Hematopoietic multipotent progenitor cell (in vitro differentiated cells): ENCODE measurements at places on chromosomes 2 and 18.

DNA sequence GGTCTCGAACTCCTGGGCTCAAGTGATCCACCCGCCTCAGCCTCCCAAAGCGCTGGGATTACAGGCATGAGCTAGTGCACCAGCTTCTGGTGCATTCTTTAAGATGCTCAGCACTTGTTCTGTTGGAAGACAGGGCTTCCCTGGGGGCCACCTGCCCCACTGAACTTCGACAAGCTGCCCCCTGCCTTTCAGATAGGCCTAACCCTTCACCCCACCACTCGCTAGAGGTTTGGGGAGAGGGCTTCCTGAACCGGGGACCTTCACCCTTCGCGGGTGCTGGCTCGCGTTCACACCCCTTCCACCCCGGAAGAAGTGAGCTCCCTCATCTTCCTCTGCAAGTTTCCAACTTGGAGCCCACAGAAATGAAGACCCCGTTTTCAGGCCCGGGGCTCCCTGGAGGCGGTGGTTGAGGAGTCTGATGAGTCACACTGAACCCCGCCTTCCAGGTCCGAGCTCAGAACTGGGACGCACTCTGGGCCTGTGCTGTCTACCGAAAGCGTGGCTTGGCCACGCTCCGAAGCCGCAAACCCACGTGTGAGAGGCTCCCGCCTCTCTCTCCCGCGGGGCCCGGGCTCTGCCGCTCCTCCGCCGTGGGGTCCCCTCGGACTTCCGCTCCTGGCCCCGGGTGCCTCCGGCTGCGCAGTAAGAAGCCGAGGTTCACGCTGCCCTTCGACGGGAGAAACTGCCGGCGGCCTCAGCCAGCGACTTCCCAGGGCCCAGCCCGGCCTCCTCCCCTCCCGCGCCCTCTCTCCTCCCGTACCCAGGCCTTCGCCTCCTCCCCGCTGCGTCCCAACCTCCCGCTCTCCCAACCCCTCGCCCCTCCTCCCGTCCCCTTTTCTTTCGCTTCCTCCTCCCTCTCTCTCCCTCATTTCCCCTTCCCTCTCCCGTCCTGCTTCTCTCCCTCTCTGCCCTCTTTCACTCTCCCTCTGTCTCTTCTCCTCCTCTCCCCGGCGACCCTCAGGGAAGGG lies 47.5 kb upstream of the SP3 start:
- DNase-seq = peak; percentile 52

DNA sequence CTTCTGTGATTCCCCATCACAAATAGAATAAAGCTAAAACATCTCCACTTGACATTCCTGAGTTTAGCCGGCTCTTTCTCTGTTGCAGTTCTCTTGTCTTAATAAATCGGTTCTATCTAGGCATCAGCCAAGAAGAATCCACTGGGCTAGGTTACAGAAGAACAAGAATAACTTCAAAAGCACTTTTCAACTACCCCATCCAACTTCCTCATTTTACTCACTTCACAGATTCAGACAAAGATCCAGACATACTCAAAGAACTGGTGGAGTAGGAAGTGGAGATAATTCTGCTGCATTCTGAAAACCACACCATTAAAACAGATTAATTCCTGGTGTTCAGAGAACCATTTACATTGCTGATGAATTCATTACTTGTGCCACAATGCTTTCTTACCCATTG lies 9.6 kb upstream of the ALPK2 start:
- DNase-seq = peak; percentile 39

- DNase-seq = no peak
Measured at GRCh38 chr2:74103763-74104162, 43.9 kb downstream of the BOLA3 start.

- DNase-seq = no peak
Measured at GRCh38 chr2:177474998-177475397, 82.4 kb downstream of the AGPS start.

DNA sequence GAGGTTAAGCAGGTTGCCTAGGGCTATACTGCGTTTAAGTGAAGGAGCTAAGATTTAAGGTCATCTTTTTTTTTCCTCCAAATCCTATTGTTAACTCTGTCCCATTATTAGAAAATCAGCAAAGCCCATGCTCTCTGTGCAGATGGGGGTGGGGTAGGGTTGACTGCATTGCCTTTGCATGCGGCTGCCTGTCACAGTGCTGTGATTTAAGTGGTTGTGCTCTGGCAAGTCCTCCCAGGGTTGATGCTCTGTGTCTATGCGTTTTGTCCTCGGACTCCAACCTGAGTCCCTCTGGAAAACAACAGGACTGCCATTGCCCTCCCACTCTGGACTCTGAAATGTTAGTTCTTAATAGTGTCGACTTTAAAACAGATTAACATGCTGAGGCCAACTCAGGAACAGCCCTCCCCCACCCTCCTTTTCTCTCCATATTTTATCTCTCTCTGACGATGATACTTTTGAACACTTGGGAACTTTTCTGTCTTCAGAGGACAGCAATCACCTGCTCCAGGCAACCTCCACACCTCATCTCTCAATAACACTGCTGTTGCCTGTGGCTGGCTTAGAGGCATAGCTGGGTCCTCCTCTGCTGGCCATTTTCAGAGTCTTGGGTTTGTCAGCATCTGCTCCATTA lies 5.8 kb downstream of the FHOD3 start:
- no peak for DNase-seq

DNA sequence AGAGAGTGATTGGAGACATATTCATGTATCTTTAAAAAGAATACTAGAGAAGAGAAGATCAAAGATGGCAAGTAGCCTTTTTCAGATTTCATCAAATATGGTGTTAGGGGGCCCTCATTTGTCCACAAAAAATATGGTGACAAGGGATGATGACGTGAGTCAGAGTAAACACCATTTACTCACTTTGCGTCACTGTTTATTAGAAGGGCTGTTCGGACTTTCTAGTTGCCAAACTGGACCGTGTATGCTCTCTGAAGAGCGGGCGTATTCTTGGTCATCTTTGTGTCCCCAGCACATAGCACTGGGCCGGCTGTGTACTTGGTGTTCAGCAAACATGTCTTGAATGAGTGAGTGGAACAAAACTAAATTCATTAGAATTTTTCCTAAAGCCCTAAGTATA lies 37.5 kb downstream of the TTC39C start:
- no peak for DNase-seq

DNA sequence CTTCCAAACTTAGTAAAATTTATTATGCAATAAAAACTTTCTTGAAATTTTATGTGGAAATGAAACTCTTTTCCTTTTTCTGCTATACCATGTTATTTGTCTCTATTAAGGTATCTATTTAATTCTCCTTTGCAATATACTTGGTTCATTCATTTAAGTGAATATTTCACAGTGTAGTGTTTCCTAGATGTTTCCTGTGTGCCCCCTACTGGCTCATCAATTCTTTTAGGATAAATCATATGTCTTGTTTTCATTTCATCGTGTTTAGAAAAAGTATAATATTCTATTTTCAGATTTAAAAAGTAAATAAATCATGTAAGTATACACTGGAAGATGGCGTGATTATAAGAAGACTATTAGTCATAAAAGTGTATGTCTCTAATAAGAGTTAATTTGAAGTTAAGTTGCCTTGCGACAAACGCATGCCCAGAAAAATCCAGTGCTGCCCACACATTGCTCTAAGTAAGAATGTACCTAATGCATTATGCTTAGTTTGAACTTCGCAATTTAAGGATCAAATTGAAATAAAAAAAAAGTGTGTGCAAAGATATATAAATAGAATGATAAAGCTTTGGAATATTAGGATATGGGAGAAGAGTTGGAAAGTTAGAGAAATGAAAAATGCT lies 525.4 kb downstream of the KCNJ3 start:
- DNase-seq = peak; percentile 6

DNA sequence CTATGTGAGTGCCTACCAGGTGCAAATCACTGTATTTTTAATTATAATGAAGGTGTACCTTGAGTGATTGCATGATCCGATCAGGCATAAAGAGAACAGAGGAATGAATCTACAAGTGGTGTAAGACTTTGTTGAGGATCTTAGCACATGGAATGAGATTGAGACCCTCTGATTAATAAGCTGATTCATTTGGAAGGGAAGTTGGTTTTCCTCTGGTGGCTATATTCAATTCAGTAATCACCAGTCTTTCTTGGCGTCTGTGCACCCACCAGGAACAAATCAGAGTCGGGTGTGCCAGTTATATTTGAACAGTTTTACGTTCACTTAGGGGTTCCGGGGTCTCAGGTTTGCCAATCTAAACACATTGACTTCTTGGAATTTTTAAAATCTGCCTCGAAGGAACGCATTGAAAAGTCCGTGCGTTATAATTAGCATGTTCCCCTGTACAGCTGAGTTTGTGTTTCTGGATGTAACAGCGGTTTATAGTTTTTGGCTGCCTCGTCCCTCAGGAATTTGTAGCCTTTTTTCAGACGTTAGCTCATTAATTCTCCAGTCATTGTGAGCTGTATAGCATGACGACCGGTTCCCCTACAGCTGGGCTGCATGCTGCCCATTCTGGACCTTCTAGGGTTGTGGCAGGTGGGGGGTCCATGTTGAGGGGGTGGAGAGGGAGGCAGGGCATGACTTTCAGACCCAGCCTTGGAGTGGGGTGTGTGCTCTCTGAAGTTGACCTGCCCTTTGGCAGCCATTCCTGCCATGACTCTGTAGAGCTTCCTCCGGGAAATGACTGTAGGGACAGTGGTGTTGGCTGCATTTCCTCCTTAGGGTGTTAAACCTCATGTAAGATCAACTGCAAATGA lies 20.3 kb downstream of the MYO1B start:
- no peak for DNase-seq

DNA sequence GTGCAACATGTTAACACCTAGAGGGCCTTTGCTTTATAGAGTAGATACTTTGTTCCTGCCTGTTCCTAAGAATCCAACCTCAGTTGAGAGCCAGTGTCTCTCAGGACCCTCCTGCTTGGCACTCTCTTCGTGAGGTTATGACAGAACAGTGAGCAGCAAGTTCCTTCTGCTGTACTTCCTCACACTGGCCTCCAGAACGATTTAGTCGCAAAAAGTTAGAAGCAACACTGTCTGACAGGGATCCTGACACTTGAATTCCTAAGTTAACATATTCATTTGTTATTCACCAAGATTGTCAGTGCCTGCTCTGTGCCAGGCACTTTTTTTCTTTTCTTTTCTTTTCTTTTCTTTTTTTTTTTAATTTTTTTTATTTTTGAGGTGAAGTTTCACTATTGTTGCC lies 57.0 kb upstream of the ITM2C start:
- no peak for DNase-seq

GRCh38 chr2:47050762-47051161 lies 104.3 kb downstream of the STPG4 start:
- no peak for DNase-seq

GRCh38 chr2:233247744-233248143 lies 3.7 kb upstream of the ATG16L1 start:
- no peak for DNase-seq

DNA sequence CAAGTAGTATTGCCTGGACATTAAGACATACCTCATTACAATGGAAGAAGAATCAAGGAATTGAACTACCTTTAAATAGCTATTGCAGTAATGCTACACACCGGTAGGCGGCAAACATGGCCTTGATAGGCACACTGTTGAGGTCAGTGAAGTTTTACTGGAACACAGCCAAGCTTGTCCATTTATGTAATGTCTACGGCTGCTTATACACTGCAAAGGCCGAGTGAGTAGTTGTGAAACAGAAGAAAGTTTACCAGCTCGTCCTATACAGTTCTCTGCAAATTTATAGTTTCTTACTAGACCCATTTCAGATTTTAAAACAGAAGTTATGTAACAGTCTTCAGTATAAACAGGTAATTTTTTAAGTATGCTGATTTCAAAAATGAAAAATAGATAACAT lies 38.8 kb downstream of the PPP4R1 start:
- peak; percentile 72 for DNase-seq

DNA sequence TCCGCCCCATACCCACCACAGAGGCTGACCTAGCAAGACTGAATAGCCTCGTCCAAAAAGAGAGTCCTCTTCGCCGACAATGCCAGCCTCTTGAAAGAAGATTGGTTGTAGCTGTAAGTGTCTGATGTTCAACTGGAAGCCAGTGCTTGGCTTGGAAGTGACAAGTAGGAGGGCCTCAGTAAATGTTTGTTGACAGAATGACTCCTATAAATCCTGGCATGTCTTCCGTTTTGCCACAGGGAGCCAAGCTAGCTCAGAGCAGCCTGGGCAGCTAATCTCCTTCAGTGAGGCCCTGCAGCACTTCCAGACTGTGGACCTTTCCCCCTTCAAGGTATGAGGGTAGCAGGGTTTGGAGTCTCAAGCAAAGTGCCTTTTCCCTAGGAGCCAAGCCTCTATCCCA lies 14.9 kb downstream of the ELMOD3 start:
- no peak for DNase-seq

DNA sequence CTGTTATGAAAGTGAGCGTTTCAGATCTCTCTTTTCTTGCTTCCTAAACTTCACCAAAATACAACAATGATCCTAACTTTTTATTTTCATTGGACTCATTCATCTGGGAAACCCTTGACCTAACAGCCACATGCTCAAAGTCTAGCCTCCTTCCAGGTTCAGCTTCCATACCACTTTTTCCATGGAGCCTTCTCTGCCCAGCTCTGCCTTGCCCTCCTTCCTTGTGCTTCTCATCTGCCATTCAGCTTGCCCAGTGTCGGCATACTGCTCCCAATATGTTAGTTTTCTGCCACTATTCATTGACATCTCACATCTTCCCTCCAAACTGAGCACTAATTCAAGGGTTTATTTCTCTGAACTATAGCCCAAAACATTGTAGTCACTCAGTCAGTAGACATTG lies 214.7 kb downstream of the RAD51AP2 start:
- no peak for DNase-seq

DNA sequence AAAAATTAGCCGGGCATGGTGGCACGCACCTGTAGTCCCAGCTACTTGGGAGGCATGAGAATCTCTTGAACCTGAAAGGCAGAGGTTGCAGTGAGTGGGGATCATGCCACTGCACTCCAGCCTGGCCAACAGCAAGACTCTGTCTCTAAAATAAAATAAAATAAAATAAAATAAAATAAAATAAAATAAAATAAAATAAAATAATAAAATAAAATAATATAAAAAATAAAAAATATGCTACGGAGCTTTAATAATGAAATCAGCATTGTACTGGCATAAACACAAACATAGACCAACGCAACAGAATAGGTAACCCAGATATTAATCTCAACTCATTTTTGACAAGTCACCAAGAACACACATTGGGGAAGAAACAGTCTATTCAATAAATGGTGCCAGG lies 973.4 kb upstream of the SOX11 start:
- no peak for DNase-seq

DNA sequence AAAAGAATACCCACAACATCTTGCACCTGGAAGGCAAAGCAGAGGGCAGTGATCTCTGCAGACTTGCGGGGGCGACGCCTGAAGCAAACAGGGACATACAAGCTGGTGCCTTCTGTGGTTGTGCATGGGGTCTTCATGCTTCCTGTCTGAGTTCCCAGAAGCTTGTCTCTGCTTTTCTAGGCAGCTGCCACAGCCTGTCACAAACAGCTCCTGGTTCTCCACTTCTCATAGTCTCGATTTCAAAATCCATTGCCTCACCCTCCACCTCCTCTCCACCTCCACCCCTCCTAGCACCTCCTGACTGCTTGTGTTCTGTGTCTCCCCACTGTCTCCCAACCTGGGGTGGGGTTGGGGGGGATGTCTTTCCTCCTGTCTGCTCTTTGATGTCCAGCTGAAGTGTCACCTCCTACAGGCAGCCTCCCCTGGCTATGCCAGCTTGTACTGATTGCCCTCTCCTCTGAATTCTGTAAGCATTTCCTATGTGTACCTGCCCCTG lies 1.7 kb upstream of the PROC start:
- DNase-seq = peak; percentile 50

- DNase-seq = no peak
Measured at GRCh38 chr2:30768708-30769480, 38.4 kb downstream of the CAPN13 start.
